B cell (primary cell): ENCODE measurements at places on chromosomes 2 and 18. TPM values are rescaled to one million over a fixed set of nuclear protein-coding genes. Genes with fewer than 3 reads are reported as not detected.

RNF144A gene
- 0.87 and 1.2 TPM in 2 replicates for polyA plus RNA-seq

CHRND gene
- not detected in 2 replicates for polyA plus RNA-seq

MYO3B gene
- polyA plus RNA-seq = not detected in 2 replicates

TRIP12 gene
- polyA plus RNA-seq = 30.9 and 56.1 TPM in 2 replicates
